ENCODE measurements at places on chromosomes 5 and 9.

DNA sequence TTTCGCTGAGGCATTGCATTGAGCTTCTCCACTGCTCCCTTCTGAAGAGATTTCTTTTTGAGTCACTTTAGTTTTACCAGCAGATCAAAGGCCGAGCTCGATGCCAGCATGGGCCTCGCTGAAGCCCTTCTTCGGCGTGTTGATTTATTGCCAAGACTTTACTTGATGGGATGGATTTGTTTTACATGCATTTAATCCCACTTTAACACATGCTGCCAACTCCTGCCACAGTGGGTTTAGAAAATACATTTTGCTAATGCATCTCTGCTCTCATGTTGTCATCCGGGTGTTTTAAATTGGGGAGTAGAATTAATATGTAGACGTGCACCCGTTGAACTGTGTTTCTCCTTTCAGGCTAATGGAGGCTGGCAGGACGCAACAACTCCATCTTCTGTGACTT, 218.3 kb downstream of the PBX3 start:
- no peak for DNase-seq

DNA sequence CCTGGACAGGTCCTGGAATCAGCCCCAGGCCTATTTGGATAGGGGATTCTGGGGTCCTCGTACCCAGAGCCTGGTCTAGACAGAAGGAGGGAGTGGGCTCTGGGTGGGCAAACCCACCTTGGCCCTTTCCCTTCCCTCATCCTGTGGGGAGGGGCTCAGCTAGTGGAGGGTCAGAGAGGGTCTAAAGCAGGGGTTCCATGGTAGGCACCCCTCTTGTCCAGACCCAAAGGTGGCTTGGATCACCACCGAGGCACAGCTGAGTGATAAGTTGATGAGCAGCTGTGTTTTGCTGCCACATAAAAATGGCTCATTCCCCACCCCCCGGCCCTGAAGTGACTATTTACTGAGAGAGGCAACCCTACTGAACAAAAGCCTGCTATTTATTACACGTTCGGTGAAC, 53.8 kb upstream of the KCNMB1 start:
- DNase-seq = no peak

DNA sequence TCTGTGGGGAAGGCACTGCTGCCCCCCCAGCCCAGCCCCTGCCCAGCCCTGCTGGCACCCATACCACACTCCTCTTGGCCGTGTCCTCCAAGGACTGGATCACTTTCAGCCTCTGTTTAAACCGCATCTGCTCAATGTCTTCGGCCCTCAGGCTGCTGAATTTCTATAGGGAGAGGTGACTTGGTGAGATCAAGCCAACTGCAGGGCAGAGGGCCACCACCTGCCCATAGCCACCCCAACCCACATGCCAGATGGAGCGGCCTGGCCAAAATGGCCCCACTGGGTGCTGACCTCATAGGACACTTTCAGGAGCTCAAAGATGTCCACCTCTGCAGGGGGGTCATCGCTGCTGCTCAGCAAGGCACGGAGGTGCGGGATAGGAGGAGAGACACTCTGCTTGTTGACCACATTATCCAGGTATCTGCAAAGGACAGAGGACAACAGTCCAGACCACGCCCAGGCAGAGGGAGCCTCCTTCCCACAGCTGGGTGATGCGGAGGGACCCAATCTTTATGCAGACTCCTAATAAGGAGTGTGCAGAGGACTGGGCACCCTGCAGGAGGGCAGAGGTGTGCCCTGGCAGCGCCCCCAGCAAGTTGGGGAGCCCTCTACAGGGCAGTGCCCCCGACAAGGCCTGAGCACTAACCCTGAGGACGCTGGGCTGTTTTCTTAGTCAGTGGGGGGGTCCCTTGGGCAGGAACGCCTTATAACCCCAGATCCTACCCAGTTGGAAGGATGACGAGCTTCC, 14.4 kb upstream of the MRNIP start:
- no peak for DNase-seq

GRCh38 chr5:16134204-16134603, 45.4 kb downstream of the MARCHF11 start:
- no peak for DNase-seq

DNA sequence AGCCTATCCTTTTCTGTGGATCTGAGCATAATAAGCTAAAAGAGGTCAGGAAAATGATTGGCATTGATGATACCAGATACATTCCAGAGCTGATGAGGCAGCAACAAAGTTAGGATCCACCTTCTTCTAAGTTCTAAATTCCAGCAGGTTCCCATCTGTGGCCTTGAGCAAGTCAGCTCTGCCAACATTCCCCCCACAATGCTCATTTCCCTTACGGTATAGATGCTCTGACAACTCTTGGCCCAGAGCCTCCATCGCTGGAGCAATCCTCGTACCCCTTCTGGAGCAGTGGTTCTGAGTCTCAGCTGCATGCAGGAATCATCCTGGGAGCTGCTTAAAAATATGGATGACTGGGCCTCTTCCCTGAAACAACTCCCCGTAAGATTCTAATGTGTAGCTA, 78.1 kb downstream of the MED27 start:
- DNase-seq = no peak

DNA sequence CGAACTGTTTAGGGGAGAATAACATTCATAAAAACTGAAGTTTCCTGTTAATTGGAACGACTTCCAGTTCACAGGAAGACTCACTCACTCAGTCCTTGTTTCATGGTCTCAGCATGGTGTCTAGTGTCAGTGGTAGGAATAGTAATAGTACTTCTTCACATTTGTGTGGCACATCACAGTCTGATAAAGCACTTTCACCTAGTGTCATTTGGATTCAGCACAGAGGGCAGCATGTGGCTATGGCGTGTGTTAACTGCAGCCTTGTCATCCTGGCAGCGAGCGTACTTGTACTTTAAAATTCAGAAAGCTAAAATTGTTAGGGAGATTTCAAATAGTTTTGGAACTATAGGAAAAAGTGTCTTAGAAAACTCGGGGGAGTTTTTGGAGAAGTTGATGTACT, 72.4 kb downstream of the VCAN start:
- DNase-seq = no peak

GRCh38 chr9:72839085-72839484, 113.8 kb downstream of the ALDH1A1 start:
- DNase-seq = no peak

DNA sequence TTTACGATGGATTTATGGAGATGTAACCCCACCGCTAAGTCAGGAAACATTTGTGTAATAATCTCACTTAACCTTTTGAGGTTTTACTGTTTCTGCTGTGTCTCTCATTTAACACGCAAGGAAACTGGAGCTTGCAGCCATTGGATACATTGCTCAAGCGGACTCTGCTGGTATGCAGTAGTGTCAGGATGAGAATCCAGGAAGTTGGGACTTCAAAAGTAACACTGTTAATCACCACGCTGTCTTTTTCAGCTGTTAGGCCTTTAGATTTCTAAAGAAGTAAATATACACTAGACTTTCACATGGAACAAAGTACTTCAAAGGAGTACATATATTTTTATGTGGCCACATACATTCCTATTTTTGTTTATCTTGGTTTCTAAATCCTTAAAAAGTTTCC, 114.7 kb downstream of the LPAR1 start:
- DNase-seq = no peak

DNA sequence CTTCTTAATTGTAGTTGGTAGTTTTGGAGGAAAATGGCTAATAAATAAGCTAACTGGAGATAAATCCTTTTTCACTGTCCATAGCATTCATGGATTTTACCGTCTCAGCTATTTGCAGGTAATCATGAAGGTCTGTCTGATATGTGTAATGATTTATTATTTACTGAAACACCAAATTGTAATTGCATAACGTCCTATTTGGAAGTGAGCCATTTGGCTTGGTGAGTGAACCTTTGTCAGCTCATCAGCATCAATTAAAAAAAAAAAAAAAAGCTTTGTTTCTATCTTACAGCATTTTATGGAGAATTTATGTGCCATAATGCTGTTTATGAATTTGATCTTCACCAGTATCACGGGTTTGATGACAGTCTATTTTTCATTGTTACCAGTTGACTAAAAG, 20.2 kb downstream of the RECK start:
- no peak for DNase-seq

DNA sequence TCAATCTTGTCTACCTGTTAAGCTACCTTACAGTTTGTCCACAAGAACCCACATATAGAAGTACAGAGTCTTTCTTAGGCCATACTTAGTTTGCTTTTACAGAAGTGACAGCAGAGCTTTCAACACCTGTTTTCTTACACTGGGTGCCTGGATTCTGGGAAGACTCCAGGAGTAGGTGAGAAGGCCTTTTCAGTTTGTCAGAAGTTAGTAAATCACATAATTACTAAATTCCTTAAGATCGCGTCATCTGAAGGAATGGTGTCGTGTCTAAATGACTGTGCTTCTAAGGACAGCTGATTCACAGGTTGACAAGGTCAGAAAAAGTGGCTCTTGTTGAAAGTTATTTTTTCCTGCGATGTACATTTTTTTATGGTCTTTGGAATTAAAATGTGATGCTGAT, 97.0 kb upstream of the FAM120A start:
- DNase-seq = no peak

GRCh38 chr9:91071184-91071990, 269.8 kb downstream of the SYK start:
- no peak for DNase-seq

Measured in cerebellar nuclear complex (tissue), 1 donor.